Dermis blood vessel endothelial cell (primary cell): ENCODE measurements at places on chromosomes 7 and 10. TPM values are rescaled to one million over a fixed set of nuclear protein-coding genes. Genes with fewer than 3 reads are reported as not detected.
A peak's percentile ranks its signal among the peaks of the same experiment; 100 is the strongest.

Gene PHYHIPL
- under 0.01 TPM in 1 of 2 replicates, not detected in the other for total RNA-seq

GRCh38 chr7:11185179-11185815 is 211.6 kb downstream of the PHF14 start:
- DNase-seq = no peak

- DNase-seq = no peak
Observed at GRCh38 chr10:60291344-60291930, 98.2 kb downstream of the ANK3 start.

DNA sequence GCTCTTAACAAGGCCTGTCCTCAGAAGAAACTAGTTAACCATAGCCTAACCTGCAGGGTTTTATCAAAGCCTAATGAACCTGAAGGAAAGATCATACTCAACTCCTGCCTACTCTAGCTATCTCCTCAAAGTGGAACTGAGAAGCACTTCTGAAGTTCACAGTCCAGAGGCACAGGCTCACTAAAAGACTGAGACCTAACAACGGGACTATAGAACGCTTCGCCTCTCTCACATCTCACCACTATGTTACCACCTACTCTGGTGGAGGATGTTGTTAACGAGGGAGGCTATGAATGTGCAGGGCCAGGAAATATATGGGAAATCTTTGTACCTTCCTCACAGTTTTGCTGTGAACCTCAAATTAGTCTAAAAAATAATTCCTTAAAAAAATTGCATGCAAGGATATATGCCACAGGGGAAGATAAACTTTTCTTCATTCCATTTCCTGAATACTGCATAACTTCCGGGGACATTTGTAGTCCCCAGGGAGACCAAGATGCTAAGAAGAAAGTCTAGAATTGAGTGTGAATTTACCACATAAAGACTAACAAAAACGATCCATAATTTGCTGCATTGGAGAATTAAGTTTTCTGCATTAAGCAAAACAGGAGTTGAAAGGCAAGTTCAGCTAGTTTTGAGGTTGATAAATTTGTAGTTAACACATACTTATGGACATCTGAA is 21.6 kb downstream of the LIPJ start:
- DNase-seq = no peak

GRCh38 chr10:126500866-126501265 is 112.6 kb upstream of the ADAM12 start:
- no peak for DNase-seq

GRCh38 chr10:4073912-4074311 is 288.9 kb upstream of the KLF6 start:
- DNase-seq = peak; percentile 58

DNA sequence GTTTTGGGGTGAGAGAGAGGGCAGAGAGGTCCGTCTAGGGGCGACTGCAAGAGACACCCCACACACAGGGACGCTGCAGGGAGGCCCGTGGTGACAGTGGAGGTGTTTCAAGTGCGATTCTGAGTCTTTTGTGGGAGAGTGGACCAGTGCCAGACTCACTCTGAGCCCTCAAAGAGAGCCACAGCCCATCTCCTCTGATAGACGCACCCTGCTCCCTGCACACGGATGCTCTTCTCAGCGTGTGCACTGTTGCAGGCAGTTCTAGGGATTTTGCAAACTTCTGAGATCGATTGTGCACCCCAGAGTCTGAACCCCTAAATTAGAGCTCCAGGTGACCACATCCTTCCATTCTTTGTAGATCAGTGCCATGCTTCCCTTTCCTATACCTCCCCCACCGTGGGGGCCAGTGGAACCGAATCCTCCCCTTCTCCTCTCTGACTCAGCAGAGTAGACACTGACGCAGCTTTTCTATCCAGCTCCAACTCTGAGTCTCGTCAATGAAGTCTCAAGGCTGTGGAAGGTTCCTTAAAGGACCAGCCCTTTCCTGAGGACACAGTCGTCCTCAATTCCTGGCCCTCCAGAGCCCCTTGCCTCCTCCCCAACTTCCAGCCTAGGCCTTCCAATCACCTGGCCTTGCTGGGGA is 83.8 kb downstream of the TMEM130 start:
- no peak for DNase-seq

DNA sequence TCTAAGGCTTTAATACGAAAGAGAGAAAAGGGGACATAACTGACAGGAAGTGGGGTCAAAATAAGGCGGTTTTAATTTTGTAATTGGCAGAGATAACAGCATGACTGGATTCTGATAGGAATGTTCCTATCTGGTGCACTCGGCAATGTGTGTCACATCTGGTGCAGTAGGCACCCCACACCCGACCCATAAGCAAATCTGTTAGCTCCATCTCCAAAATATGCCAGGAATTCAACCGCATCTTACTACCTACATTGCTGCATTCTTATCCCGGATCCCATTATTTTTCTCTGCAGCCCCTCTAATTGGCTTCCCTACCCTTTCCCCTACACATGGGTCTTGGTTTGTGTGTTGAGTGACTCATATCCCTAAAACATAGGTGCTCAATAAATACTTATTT is 19.1 kb upstream of the GALNT11 start:
- DNase-seq = no peak

GRCh38 chr7:3754493-3755341 is 453.7 kb downstream of the SDK1 start:
- peak; percentile 34 for DNase-seq

- no peak for DNase-seq
Observed at GRCh38 chr10:105725007-105725406, 1083.9 kb downstream of the SORCS3 start.

GRCh38 chr7:127995156-127995880 is 35.9 kb downstream of the LRRC4 start:
- no peak for DNase-seq

DNA sequence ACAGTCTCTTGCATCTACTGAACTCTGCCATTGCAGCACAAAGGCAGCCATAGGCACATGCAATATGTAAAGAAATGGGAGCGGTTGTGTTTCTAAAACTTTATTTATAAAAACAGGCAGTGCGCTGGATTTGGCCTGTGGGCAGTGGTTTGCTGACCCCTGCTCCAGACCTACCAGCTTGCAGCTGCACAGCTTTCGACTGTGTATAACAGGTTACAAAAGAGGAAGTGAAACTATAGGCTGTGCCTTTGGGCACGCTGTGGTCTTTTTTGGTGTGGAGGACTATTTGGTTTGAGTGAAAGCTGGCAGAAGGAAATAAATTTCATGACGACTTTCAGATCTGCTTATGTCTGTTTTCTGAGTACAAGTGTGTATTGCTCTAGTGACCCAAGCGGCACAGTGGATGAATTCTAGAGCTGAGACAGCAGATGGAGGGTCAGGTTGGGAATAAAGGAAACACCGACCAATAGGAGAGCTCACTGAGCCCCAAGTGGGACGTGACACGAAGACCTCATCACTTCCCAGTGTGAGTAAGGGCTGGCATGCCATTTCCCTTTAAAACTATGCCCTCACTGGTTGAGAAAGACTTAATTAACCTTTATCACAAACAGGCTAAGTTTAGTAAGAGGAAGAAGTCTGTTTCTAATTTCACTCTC is 152.7 kb downstream of the ANK3 start:
- DNase-seq = peak; percentile 79

Gene CCDC172
- total RNA-seq = not detected in 2 replicates

GRCh38 chr10:100043796-100044195 is 34.0 kb upstream of the DNMBP start:
- peak; percentile 56 for DNase-seq

GRCh38 chr10:1601406-1601805 is 135.9 kb downstream of the ADARB2 start:
- no peak for DNase-seq

- DNase-seq = peak; percentile 41
Observed at GRCh38 chr10:122786269-122786668, 59.4 kb downstream of the CUZD1 start.

DNA sequence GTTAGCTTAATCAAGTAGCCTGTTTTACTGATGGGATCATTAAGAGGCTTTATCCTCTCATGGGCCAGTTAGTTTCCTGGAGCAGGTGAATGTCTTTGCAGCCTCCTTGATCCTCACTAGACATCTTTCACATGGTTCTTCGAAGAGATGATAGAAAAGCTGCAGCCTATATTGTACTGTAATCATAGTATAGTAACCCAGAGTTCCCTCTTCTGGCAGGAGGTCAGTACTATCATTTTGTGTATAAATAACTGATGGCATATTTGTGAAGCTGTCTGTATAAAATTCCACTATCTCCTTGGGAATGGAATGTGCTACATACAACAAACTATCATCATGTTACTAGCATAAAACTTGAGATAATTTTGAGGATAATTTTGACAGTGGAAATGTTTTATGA is 123.8 kb upstream of the PRPS1L1 start:
- DNase-seq = no peak

Gene PNPLA8
- total RNA-seq = 39.7 and 58.4 TPM in 2 replicates

- no peak for DNase-seq
Observed at GRCh38 chr10:24357344-24358004, 148.5 kb downstream of the KIAA1217 start.

DNA sequence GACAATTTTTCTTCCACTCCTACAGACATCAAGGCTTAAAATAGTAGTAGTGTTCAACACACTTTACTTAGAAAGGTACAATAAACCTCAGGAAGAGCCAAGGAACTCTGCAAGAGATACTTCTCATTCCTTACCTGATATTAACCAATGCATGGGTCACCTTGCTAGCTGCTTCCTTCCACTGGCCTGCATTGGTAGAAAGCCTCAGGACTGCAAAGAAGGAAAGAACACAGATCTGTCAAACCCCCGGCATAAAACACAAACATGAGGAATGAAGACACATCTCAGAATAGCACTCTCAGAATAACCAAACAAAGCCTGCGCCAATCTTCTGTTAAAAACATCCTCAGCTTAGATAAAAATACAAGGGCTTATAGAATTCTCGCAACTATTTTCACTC is 96.1 kb upstream of the KCNIP2 start:
- DNase-seq = no peak

DNA sequence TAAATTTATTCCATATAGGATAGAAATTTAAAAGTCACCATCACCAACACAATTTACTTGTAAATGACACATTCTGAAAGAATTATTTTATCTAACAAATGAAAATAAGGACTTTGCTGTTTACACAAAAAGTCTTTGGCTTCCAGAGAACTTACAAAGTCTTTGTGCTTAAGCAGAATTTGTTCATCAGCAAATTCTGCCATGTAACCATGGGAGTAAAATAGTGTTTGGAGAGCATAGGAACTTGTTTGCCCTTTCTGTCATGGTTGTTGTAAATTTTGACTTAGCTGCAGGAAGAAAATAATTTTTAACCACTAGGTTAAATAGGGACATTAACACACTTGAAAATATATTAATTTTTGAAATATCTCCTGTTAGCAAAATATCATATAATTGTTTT is 15.2 kb downstream of the FGL2 start:
- DNase-seq = no peak

- DNase-seq = no peak
Observed at GRCh38 chr7:2069472-2069860, 163.3 kb downstream of the MAD1L1 start.

- DNase-seq = peak; percentile 48
Observed at GRCh38 chr7:15603124-15603523, 41.3 kb upstream of the AGMO start.

DNA sequence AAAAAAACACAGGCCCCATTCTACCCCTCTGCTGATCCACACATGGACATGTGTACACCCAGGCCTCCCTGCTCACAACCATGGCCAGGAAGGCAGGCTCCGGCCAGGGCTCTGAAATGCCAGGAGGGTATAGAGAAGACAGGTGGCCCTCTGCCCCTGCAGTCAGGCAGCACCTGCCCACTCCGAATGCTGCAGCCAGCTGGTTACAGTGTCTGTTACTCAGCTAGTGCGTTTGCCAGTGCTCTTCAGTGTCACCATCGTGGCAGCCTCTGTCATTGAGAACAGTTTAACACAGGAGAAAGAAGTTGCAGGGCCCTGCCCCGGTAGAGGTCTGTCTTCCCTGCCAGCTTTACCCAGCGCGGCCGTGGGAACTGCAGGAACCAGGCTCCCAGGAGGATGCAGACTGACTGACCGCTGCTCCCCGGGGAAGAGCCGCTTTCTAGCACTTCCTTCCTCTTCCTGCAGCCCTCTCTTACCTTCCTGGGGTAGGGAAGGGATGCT is 128.8 kb upstream of the FAM20C start:
- no peak for DNase-seq

DNA sequence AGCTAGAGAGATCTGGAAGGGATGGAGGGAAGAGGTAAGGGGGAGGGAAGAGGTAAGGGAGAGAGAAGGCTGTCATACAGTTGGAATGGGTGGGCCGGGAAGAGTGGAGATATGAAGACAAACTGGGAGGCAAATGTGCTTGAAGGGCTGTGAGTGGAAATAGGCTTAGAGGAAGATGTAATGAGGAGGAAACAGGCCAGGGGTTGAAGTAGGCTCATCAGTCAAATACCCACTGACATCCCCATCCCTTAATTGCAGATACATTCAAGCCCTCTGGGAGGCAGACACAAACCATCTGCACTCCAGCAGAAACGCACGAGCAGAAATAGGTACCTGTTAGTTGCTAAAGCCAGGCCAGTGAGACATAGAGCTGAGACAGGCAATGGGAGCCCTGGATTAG is 2.1 kb downstream of the SYNPO2L start:
- peak; percentile 29 for DNase-seq

DNA sequence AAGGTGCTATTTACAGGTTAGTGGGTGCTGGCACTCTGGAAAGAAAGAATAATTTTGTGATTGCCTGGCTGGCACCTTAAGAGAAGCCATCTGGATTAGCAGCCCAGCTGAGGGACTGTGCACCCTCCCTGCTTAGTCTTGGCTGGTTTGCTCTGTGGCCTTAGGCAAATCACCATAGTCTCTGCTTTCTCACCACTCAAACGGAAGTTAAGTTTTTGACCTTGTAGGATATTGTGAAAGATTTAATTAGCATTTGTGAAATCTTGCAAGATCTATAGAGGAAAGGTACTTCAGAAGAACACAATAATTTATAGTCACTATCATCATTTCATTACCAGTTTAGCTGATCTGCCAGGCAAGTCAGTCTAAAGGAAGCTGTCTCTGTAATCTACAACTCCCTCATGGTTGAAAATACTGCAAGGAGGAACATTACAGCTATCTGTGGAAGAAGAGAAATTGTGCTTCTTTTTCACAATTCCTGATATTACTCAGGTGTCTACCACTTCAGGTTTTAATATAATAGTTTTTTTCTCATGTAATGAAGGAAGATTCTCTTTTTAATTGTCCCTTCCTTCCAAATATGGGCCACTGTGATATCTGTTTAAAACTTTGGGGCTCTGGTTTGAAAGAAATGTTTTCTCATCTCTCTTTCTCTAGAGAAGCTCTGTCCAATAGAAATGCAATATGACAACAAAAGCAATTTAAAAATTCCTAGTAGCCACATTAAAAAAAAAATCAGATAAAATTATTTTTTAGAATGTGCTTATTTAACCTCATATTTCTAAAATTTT is 219.6 kb downstream of the PTEN start:
- DNase-seq = no peak

DNA sequence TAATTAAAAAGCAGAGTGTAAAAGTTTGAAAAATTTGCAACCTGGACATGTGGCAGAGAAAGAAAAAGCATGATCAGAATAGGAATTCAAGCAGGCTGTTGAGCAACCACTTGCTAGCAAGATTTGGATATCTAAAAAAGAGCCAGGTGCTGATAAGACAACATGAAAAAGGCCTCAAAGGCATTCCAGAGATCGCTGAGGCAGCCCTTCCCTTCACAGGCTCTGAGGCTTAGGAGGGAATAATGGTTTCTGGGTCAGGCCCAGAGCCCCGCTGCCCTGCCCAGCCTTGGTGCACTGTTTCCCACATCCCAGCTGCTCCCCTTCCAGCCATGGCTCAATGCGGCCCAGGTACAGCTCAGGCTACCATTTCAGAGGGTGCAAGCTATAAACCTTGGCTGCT is 64.1 kb upstream of the EEPD1 start:
- DNase-seq = no peak

- DNase-seq = no peak
Observed at GRCh38 chr7:45104844-45105587, 6.5 kb downstream of the TBRG4 start.

- peak; percentile 31 for DNase-seq
Observed at GRCh38 chr7:129188892-129189660, 643 bp downstream of the SMO start.
